IMR-90 (cell line): ENCODE measurements at places on chromosomes 6 and 20.
A peak's percentile ranks its signal among the peaks of the same experiment; 100 is the strongest.

DNA sequence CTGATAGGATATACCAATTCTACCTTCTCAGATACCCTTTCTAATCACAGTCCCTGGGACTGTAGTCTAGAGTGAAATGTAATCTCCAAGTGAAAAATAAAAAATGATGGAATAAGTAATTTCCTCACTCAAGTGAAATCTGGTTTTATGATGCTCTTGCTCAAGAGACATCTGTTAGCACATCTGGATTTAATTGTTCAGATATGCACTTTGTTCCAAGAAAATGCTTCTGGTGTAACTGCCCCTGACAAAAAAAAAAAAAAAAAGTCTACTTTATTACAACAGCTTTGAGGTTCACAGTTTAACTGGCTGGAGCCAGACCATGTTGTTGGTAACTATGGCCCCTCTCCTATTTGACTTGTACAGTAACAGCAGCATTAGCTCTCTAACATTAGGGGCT lies 251.8 kb downstream of the BTBD9 start:
- peaks cover 2% of the 10 kb centered on the region; the same call in 1 of the 2 replicates for H3K4me1 ChIP-seq
- no peaks in the 10 kb centered on the region for H3K27me3 ChIP-seq
- no peak overlapping the region for H3K4me3 ChIP-seq
- H3K36me3 ChIP-seq, result no peaks in the 10 kb centered on the region
- peak; percentile 63 for DNase-seq

- DNase-seq, result peak; percentile 62
- peak overlapping the region; percentile 58 for H3K27ac ChIP-seq
- no peak overlapping the region for H3K4me3 ChIP-seq
- H3K4me1 ChIP-seq, result peaks cover 9% of the 10 kb centered on the region
- H3K36me3 ChIP-seq, result no peaks in the 10 kb centered on the region
- H3K27me3 ChIP-seq, result no peaks in the 10 kb centered on the region
Measured at GRCh38 chr20:17562804-17563305, 7.0 kb upstream of the DSTN start.

DNA sequence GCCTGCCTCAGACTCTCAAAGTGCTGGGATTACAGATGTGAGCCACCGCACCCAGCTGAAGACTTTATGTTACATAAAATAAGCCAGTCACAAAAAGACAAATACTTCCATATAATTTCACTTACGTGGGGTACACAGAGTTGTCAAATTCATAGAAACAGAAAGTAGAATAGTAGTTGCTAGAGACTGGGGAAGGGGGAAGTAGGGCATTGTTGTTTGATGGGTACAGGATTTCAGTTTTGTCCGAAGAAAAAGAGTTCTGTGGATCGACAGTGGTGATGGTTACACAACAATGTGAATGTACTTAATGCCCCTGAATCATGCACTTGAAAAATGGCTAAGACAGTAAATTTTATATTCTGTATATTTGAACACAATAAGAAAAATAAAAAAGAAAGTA lies 41.6 kb upstream of the ANKEF1 start:
- H3K4me1 ChIP-seq, result no peaks in the 10 kb centered on the region
- H3K36me3 ChIP-seq, result no peaks in the 10 kb centered on the region
- DNase-seq, result no peak
- H3K27ac ChIP-seq, result no peak overlapping the region

DNA sequence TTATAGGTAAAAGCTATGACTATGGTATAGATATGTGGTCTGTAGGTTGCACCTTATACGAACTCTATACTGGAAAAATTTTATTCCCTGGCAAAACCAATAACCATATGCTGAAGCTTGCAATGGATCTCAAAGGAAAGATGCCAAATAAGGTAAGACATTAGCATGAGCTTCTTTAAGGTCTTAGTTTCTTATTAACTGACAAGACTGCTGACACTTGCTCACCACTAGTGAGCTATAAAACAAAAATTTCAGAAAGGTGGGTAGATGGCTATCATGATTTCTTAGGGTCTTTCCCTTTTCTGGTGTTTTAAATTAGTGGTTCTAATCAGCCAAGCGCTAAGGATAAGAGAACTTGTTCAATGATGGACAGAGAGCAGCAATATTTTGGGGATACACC lies 21.9 kb downstream of the FAM217A start:
- H3K27ac ChIP-seq, result no peak overlapping the region
- H3K27me3 ChIP-seq, result no peaks in the 10 kb centered on the region
- H3K4me1 ChIP-seq, result peaks cover 8% of the 10 kb centered on the region
- peaks cover 24% of the 10 kb centered on the region for H3K36me3 ChIP-seq

- no peaks in the 10 kb centered on the region for H3K36me3 ChIP-seq
- peaks cover 2% of the 10 kb centered on the region; the same call in 1 of the 2 replicates for H3K27me3 ChIP-seq
- DNase-seq, result no peak
- no peak overlapping the region for H3K4me3 ChIP-seq
- no peaks in the 10 kb centered on the region for H3K4me1 ChIP-seq
Measured at GRCh38 chr6:63493557-63493956, 78.7 kb upstream of the LOC128125822 start.

DNA sequence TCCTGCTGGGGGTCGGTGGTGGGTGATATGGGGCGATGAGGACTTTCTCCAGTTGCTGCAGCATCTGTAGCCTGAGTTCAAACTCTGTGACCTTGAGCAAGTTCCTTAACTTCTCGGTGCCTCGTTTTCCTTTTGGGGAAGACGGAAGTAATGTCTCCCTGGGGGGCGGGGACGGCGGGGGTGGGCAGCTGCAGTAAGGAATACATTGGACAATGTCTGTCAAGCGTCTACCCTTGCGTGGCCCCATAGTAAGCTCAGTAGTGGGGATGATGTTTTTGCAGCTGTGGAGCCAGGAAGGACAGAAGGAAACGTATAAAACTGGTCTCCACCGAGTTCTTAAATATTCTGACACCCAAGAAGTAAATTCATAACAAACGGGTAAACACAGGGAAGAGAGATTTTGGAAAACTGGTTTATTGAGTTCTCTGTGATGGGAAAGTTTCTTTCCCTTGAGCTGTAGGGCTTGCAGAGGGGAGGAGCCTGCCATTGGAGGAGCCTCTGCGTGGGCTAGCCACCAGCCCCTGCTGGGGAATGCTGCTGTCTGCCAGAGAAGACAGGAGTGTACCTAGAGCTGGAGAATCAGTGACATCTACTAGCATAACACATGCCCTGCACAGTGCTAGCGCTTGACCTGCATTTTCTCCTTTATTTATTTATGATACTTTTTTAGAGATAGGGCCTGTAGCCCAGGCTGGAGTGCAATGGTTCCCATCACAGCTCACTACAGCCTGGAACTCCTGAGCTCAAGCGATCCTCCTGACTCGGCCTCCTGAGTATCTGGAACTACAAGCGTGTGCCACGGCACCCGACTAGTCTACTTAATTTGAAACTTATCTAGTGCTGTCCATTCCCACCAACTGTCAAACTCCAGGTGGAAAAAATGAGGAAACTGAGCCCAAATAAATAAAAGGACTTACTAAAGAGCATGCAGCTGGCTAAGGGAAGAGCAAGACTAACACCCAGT lies 1.2 kb upstream of the ACSS1 start:
- H3K4me1 ChIP-seq, result peaks cover 6% of the 10 kb centered on the region; the same call in 1 of the 2 replicates
- peak; percentile 3 for DNase-seq
- H3K36me3 ChIP-seq, result no peaks in the 10 kb centered on the region
- peak overlapping the region; percentile 55 for H3K4me3 ChIP-seq
- no peak overlapping the region for H3K27ac ChIP-seq

DNA sequence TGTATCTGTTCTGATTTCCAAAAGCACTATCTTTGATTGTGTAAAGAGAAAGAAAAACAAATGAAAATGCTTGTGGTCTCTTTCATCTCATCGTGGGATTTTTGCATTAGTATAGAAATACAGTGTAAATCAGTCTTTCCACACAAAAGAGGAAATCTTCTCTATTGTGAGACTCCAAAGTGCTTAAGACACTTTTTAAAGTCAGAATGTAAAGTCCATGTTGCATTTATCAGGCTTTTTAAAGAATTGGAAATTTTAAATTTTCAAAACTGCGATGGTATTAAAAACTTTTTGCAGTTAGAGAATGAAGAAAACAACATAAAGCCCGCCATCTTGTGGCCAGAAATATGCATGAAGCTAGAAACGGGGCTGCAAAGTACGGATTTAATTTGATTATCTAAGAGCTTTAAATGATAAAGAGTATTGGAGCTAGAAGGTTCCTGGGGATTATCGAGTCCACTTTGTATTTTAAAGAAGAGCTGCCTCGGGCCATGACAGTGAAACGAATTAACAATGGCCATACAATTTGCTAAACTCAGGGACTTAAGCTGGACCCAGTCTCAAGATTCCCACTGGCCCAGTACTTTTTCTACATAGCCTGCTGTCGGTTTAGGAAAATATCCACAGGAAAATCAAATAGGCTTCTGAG lies 339.6 kb downstream of the ARHGAP18 start:
- no peak overlapping the region for H3K4me3 ChIP-seq
- H3K36me3 ChIP-seq, result no peaks in the 10 kb centered on the region
- no peak overlapping the region for H3K27ac ChIP-seq
- DNase-seq, result peak; percentile 57

DNA sequence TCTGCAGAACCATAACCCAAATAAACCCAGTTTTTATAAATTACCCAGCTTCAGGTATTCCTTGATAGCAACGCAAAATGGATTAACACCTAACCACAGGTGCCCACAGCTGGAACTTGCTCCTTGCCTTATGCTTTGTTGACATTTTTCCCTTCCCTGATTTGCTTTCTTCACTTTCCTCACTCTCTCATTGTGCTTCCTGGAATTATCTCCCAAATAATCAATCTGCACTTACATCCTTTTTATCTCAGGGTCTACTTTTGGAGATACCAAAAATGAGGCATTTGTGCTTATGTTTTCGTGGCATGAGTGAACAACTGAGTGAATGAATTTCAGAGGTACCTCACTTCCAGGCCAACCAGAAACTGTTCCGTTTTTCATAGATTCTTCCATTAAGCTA lies 374.3 kb downstream of the DOK5 start:
- no peak overlapping the region for H3K27ac ChIP-seq
- H3K4me1 ChIP-seq, result no peaks in the 10 kb centered on the region
- no peak for DNase-seq
- H3K36me3 ChIP-seq, result no peaks in the 10 kb centered on the region
- H3K4me3 ChIP-seq, result no peak overlapping the region

DNA sequence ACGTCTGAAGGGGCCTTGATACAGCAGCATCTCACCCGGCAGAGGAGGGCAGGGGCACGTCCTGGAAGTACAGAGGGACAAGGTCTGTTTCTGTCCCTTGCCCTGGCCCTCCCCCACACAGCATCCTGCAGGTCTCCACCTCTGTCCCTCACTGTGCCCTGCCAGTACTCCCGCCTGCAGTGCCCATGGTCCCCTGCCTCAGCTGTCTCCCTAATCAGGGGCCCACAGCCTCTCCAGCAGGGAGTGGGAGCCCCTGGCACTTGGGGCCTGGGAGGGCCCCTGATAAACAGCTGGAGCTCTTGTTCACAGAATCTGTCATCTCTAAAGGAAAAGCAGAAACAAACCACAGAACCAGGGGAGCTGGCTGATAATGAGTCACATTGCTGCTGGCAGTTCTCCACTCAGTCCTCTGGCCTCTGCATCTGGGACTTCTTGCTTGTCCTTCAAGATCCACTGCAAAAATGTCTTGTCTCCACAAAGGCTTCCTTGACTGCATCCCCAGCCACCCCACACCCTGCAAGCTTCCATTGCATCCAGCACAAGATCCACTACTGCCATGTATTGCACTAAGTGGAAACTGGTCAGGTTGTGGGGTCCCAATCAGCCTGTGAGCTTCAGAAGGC lies 33.2 kb upstream of the TAF8 start:
- H3K4me1 ChIP-seq, result peaks cover 8% of the 10 kb centered on the region
- H3K27ac ChIP-seq, result peak overlapping the region; percentile 63
- no peak overlapping the region for H3K4me3 ChIP-seq
- DNase-seq, result peak; percentile 90

- H3K27me3 ChIP-seq, result no peaks in the 10 kb centered on the region
- H3K4me1 ChIP-seq, result peaks cover 26% of the 10 kb centered on the region
- H3K27ac ChIP-seq, result no peak overlapping the region
- H3K36me3 ChIP-seq, result no peaks in the 10 kb centered on the region
- H3K4me3 ChIP-seq, result no peak overlapping the region
Measured at GRCh38 chr6:44001318-44002066, 125.8 kb downstream of the MRPL14 start.

DNA sequence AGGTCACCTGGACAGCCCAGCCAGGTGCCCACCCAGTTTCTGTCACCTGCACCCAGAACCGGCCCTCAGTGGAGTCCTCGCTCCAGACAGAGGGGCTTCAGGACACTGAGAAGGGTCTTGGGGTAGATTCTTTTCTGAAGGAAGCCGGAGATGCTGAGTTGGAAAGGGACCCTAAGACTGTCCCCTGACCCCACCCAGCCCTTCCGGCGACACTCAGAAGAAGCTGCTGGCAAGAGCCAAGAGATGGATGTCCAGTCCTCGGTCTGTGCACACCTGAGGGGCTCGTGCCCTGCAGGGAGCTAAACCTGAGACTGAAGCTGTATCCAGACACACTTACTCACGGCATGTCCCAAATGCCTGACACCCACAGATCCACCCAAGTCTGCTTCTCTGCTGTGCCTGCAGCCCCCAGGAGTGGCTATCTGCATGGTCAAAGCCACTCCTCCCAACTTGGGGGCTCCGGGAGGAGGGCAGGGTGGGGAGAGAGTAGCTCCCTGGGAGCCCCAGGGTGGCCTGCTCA lies 20.2 kb downstream of the NTSR1 start:
- H3K27me3 ChIP-seq, result peaks cover 19% of the 10 kb centered on the region
- H3K36me3 ChIP-seq, result no peaks in the 10 kb centered on the region
- DNase-seq, result no peak
- no peak overlapping the region for H3K27ac ChIP-seq
- no peak overlapping the region for H3K4me3 ChIP-seq

- no peak overlapping the region for H3K4me3 ChIP-seq
- H3K27ac ChIP-seq, result no peak overlapping the region
- 0 out of 2 replicates have a peak, but pooled peaks cover 2% of the 10 kb centered on the region for H3K4me1 ChIP-seq
- H3K36me3 ChIP-seq, result no peaks in the 10 kb centered on the region
Measured at GRCh38 chr20:51810155-51811041, 8.1 kb upstream of the SALL4 start.

- H3K4me1 ChIP-seq, result no peaks in the 10 kb centered on the region
- H3K36me3 ChIP-seq, result peaks cover 27% of the 10 kb centered on the region
- DNase-seq, result peak; percentile 93
- no peak overlapping the region for H3K27ac ChIP-seq
Measured at GRCh38 chr20:5945963-5946362, 4.4 kb downstream of the TRMT6 start.

DNA sequence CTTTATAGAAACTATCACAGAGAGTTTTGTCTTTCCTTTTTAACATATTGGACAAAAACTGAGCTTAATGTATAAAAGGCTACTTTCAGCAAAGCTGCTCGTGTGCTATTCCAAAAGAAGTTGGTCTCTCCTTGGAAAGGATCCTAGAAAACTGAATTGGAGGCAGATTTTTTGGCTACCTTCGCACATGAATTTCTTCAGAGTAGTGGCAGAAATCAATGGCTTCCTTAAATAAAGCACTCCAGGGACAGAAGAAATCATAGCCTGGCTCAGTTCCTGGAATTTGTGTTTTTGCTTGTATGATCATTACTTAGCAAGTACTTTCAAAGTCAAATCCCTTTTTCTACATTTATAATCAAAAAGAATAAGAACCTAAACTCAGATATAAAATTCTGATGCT lies 780.3 kb downstream of the PHF3 start:
- H3K4me3 ChIP-seq, result no peak overlapping the region
- H3K4me1 ChIP-seq, result no peaks in the 10 kb centered on the region
- no peaks in the 10 kb centered on the region for H3K36me3 ChIP-seq
- H3K27me3 ChIP-seq, result no peaks in the 10 kb centered on the region
- DNase-seq, result no peak
- no peak overlapping the region for H3K27ac ChIP-seq
